HepG2 (cell line): ENCODE measurements at places on chromosomes 6 and 20. TPM values are rescaled to one million over a fixed set of nuclear protein-coding genes. Genes with fewer than 3 reads are reported as not detected.

- no peak for DNase-seq
Measured at GRCh38 chr6:54083287-54083686, 28.0 kb upstream of the MLIP start.

- DNase-seq = no peak
Measured at GRCh38 chr20:36339646-36340592, 33.8 kb downstream of the DLGAP4 start.

- no peak for DNase-seq
Measured at GRCh38 chr6:111603685-111604084, 2.0 kb downstream of the TRAF3IP2 start.

DNA sequence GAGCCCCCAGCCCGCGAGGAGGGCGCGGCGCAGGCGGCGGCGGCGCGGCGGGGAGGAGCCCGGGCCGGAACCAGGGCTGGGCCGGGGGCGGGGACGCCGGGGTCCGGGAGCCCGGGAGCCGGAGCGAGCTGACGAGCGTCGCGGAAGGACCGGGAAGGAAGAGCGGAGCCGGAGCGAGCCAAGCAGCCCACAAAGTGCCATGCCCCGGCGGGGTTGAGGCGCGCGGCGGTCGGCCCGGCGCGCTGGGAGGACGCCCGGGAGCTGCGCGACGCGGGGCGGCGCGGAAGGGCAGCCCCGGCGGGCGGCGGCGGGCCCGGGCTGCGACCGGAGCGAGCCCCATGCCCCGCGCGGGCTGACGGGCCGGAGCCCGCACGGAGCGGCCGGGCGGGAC, 289 bp downstream of the FOXP4 start:
- no peak for DNase-seq

- DNase-seq = peak; percentile 11
Measured at GRCh38 chr6:139433631-139434419, 59.4 kb upstream of the CITED2 start.

- no peak for DNase-seq
Measured at GRCh38 chr6:17093686-17094085, 8.2 kb upstream of the STMND1 start.

- DNase-seq = no peak
Measured at GRCh38 chr6:2651536-2651935, 99.2 kb downstream of the MYLK4 start.

DNA sequence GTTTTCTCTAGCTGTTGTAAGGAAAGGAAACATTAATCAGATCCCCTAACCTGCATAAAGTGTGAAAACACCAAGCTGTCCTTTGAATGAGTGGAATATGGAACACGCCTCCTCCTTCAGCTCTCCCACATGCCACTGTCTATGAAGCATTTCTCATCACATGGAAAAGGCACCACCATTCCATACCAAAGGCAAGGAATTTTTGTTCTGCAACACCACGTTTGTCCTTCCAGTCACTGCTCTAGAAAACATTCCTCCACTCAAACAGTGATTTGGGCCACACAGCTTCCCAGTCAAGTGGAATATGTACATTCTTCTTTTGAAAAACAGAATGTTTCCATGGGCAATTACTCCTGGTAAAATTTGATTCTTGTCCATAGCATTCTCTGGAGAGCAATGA, 120.1 kb downstream of the OPRM1 start:
- DNase-seq = no peak

DNA sequence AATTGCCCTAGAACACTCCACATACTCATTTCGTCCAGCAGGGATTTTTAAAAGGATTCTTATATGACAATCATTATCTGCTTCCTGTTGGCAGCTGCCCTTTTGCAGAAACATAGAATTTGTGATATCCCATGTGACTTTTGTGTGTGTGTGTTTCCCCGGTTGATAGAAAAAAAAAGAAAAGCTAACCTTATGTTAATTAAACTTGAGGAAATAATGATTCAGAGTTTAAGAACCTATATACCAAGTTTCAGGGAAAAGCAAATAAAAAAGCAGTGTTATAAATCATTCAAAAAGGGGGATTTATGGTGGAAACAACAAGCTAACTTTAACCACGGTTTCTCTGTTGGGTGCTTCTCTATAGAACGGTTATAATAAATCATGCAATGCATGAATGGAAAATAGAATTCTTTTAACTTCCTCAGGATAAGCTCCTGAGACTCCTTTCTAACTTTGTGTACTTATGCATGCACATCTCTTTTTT, 826.9 kb upstream of the EYS start:
- no peak for DNase-seq

The FRK gene
- total RNA-seq = 2.9 and 4.5 TPM in 2 replicates

The UNC5CL gene
- total RNA-seq = 0.87 and 2.4 TPM in 2 replicates

The RNF182 gene
- total RNA-seq = not detected in 2 replicates

The CRYBG1 gene
- 21.9 and 37.3 TPM in 2 replicates for total RNA-seq

The OPN5 gene
- total RNA-seq = not detected in 2 replicates
